ENCODE measurements at places on chromosomes 1 and 21.

DNA sequence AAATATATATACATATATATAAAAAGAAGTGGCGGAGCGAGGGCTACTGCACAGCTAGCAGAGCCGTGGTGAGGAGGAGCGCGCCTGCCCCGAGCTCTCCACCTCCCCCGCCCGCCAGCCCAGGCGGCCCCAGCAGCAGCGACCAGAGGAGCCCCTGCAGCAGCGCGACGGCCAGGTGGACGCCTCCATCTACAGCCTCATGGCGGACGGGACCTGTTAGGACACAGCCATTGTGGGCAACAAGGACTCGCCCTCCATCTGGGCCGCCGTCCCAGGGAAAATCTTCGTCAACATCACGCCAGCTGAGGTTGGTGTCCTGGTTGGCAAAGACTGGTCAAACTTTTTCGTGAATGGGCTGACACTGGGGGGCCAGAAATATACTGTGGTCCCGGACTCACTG lies 41.9 kb upstream of the REG4 start:
- no peak for DNase-seq

GRCh38 chr1:241627453-241628259 lies 12.5 kb downstream of the CHML start:
- peak; percentile 80 for DNase-seq

- peak; percentile 45 for DNase-seq
Observed at GRCh38 chr1:6075748-6076147, 30.1 kb downstream of the KCNAB2 start.

DNA sequence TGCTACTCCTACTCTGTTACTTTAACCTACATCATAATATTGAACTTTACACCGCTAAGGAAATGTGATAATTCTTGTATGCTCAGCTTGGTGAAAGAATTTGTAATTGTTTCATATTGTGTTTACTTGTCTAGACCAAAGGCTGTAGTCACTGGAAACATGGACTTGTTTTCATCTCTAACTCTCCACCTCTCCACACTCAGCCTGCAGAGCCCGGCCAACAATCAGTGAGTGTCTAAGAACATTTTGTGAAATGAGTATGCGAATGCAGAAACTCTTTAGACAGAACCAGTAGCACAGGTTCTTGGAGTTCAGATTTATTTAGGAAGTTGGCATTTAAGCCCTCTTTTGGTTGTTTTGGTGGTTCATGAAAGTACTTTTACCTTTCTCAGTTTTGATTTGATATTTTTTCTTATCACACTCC lies 3.2 kb upstream of the RWDD3 start:
- no peak for DNase-seq

DNA sequence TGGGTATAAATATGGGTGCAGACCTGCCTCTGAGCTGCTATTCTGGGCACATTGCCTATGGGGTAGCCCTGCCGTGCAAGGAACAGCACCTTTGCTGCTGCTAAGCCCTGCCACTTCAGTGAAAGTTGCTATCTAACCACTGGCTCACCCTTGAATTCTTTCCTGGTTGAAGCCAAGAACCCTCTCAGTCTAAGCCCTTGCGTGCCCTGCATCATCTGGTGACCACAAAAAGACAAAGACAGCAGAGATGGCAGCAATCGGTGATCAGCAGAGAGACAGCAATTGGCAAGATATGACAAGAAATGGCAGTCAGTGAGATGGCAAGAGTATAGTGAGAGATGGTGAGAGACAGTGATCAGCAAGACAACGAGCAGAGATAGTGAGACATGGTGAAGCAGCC lies 418.3 kb downstream of the MATN1 start:
- DNase-seq: no peak

- no peak for DNase-seq
Observed at GRCh38 chr1:224521904-224522734, 87.5 kb upstream of the WDR26 start.

- no peak for DNase-seq
Observed at GRCh38 chr1:193524616-193525015, 338.2 kb upstream of the B3GALT2 start.

DNA sequence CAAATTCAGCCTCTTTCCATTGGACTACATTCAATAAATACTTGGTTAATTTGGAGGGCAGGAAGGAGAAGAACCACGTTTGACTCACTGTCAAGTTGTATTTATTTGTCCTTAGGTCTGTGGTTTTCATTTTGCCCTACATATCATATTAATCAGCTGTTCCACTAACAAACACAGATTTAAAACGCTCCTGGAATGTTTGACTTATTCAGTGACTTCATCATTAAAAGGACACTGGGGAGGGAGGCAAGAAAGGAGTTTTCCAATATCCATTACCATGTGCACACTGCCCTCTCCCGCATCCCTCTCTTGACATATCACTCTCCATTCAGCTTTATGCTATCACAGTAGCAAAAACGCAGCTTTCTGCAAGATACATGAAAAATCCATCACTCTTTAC lies 98.2 kb upstream of the C1orf87 start:
- no peak for DNase-seq

DNA sequence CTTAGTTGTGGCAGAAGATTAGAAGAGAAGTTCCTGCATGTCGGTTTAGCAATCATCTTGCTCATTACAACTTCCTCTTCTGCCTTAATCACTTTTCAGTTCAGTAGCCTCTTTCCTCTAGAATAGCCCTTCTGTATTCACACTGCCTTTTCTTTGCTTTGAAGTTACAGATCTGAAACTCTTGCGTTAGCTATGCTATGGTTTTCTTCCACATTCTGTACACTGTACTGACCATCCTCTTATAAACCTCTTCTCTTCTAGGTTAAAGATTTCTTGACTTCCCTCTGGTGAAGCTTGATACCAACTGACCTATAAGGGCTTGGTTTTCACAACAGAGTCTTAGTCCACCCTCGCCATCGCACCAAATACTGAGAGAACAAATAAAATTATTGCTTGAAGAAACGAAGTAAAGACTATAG lies 35.0 kb downstream of the C21orf91 start:
- DNase-seq: peak; percentile 76

DNA sequence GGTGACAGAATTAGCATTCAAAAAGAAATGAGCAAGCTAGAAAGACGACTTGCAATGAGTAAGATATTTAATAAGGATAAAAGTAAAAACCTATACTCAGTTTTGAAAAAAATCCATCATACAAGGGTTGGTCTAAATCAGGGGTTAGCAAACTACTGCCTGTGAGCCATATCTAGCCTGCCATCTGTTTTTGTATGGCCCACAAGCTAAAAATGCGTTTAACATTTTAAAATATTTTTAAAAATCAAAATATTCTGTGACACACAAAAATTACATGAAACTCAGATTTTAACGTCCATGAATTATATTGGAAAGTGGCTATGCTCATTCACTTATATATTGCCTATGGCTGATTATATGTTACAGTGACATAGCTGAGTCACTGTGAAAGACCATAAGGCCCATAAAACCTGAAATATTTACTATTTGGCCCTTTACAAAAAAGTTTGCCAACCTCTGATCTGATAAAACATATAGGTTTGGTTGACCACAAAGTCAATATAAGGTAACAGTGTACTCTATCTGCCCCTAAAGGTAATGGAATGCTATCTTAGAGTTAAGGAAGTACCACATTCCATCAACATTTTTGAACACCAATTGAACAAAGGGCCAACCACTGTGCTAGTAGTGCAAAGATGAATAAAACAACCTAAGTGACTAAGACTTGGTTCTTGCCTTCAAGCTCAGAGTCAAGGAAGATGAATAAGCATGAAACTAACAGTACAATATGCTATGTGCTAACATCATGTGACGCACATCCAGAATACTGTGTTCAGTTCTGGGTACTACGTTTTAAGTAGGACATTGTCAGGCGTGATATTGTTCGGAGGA lies 3.2 kb downstream of the IFT25 start:
- peak; percentile 20 for DNase-seq

DNA sequence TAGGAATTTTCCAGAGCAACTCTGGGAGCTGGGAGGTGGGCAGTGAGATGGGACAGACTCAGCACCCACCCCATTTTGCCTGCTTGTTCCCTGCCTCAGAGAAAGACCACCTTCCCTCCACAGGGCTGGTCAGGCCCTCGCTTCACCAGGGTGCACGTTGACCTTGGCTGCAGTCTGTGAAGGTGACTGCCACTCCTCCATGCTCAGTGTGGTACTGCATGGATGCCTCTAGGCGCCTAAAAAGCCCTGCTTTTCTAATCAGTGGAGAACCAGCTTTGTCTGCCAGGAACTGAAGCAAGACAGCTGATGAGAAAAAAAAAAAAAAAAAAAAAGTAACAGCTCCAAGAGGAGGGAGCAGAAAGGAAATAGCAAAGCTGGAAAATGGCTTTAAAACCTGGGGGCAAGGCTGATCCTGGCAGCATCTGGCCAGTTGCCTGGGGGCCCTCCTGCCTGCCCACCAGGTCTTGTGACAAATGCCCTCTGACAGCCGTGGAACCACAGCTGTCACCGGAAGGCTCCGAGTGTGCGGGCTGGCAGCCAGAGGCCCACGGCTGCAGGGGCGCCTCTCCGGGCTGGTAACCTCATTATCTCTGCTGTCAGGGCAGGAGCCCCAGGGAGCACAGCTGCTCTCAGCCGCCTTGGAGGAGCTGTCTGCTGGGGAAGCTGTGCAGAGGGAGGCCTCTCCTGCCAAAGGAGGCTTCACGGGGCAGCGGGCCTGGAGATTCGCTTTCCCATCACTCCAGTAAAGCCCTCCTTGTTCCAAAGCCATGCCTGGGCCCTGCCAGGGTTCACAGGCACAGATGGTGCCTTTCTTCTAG lies 13.7 kb downstream of the KIAA1614 start:
- no peak for DNase-seq

- DNase-seq: no peak
Observed at GRCh38 chr21:29145852-29146453, 15.5 kb downstream of the MAP3K7CL start.

- peak; percentile 54 for DNase-seq
Observed at GRCh38 chr1:62796221-62796620, 12.3 kb downstream of the ATG4C start.

DNA sequence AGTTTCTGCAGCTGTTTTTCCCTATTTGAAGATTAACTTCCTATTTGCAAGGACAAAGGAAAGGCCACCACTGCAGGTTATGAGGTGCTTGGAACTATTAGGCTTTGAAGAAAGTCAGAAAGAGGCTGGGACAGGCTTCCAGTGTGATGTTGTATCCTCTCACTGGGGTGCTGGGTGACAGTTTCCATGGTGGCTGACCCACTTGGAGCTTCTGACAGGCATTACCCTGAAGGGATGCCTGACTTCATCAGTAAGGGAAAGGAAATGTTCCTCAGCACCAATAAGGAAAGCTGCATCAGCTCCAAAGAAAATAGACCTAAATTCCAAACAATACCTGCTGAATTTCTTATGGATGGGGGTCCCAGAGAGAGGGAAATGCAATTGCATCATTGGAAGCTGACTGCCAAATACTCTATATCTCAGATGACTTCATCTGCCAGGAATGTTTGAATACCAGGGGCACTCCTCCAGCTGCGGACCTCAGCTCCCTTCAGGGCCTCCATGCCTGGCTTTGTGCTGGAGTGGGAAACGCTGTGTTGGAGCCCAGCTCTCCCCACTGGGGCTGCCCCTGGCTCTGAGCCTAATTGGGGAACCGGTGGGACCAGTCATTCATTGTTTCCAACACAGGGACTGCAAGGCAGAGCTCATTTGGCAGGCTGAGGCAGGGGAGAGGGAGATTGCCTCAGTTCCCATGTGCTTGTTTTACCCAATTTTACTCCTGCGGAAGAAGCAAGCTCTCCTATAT lies 76.6 kb downstream of the RGL1 start:
- DNase-seq: no peak

DNA sequence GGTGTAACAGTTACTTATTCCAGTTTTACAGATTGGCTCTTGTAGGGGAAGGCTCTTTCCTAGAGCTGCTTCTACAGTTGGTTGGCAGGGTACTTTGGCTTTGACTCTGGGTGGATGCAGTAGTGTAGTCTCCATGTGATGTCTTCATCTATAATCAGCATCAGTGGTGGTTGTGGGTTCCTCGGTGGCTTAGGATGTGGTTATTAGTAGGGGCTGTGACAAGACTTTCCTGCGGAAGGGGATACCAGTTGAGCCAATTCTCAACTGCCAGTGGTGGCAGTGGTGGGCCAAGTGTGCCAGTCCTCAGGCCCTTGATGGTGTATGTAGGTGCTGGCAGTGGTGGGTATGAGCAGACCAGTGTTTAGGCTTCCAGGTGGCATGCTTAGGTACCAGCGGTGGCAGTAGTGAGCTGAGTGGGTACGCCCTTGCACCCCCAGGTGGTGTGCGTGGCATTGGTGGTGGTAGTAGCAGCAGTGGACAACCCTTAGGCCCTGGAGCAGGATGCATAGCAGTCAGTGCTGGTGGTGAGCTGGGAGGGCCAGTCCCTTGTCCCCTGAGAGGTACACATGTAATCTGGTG lies 27.2 kb upstream of the KLF18 start:
- DNase-seq: no peak

- DNase-seq: no peak
Observed at GRCh38 chr1:206419783-206420182, 50.5 kb upstream of the IKBKE start.

- no peak for DNase-seq
Observed at GRCh38 chr1:187960125-187960638, 1131.4 kb downstream of the PLA2G4A start.

GRCh38 chr1:153032677-153033308 lies 1.8 kb downstream of the SPRR1B start:
- DNase-seq: peak; percentile 47

DNA sequence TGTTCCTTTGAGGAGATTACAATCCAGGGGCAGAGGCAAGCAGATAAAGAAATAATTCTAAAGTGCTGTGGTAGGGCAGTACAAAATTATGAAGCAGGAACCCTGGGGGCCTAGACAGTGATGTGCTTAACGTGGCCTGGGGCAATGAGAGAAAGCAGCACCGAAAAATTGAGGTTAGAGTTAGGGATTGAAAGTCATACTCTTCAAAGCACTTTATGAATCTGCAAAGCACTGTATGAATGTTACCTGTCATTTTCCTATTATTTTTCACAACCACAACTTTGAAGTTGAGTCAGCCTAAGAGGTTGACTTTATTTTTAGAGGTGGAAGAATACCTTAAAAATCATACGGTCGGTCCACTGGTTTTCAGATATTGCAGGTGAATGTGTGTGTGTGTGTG lies 183.4 kb upstream of the NFIA start:
- DNase-seq: no peak

DNA sequence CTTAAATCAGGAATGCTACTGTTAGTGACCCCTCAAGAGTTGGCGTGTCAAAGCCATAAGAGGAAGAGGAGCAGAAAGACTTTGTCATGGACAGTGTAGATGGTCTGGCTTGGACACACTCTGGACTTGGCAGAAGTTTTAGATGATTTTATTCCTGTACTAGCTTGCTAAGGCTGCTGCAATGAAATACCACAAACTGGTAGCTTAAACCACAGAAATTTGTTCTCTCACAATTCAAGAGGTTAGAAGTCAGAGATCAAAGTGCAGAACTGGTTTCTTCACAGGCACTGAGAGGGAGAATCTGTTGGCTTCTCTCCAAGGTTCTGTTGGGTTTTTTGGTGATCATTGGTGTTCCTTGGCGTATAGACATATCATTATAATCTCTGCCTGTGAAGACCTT lies 869.8 kb upstream of the B3GALT2 start:
- DNase-seq: no peak

GRCh38 chr1:82215056-82215852 lies 414.5 kb downstream of the ADGRL2 start:
- DNase-seq: no peak

GRCh38 chr1:246139745-246140182 lies 367.3 kb downstream of the SMYD3 start:
- DNase-seq: no peak
